H7 (cell line): ENCODE measurements at places on chromosomes 6 and 20. TPM values are rescaled to one million over a fixed set of nuclear protein-coding genes. Genes with fewer than 3 reads are reported as not detected.

RAB23 gene
- 16.1 and 20.7 TPM in 2 replicates for total RNA-seq

CAP2 gene
- 10.3 and 11.3 TPM in 2 replicates for total RNA-seq

RTEL1 gene
- 15.1 and 22.4 TPM in 2 replicates for total RNA-seq

LTA gene
- total RNA-seq = 0.44 TPM in 1 of 2 replicates, not detected in the other

MSH5 gene
- total RNA-seq = 19.5 and 28.4 TPM in 2 replicates

CLIC5 gene
- 0.45 TPM in 1 of 2 replicates, not detected in the other for total RNA-seq

CST5 gene
- not detected in 2 replicates for total RNA-seq

FKBP1C gene
- total RNA-seq = 0.80 and 2.0 TPM in 2 replicates

HCRTR2 gene
- 0.07 TPM in 1 of 2 replicates, not detected in the other for total RNA-seq

LST1 gene
- not detected in 2 replicates for total RNA-seq

HLA-F gene
- 3.6 and 3.8 TPM in 2 replicates for total RNA-seq

MCCD1 gene
- total RNA-seq = not detected in 2 replicates

LRP11 gene
- total RNA-seq = 13.2 and 17.6 TPM in 2 replicates

- no peak for DNase-seq
These were observed 42.1 kb downstream of the IYD start for GRCh38 chr6:150410906-150411305.

DNA sequence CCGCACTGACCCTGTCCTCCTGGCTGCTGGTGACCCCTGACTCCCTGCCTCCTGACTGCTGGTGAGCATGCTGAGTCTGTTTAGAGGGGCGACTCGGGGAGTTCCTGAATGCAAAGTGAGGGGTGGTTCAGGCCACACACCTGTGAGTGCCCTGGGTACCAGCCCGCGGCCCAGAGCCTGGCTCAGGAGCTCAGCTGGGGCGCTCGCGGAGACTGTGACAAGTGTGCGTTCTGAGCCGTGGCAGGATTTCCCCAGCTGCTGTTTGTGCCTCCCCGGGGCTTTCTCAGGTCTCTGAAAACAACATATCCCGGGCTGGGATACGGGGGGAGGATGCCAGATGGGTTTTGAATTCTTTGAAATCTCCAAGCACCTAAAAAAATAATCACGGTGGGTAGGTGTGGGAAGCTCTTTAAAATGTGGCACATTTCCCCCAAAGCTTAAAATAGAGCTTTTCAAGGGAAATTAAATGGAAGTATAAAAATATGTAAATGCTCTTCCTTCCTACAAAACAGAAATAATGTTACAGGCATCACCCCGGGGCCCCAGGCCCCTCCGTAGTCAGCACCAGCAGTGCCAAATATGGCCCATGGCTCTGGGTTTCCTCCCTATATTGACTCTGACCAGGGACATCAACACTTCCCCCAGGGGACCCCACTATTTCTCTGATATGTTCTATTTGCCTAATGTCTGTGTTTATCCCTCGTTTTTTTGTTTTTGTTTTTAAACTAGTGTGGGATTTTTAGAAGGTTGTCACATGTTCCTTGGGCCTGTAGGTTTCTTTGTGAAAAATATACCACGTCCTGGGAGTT lies 49.9 kb upstream of the TAGAP start:
- peak; percentile 57 for DNase-seq

DNA sequence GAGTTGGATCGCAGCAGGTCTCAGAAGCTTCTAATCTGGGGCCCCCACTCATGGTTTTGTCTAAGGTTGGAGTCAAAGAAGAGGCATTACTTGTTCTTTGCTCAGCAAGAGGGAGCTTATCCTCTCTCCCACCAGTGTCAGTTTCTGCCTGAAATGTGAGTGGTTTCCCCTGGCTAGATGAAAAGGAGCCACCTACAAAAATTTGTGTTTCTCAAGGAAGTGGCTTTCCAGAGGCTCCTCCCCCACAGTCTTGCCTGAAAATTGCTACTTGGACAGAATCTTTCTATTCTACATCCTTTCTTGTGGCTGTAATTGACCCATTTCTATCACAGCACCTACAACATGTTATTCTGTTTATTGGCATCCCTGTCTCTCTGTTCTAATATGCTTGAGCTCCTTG lies 37.9 kb downstream of the SCML4 start:
- no peak for DNase-seq

GRCh38 chr6:13452346-13453117 lies 34.9 kb downstream of the GFOD1 start:
- no peak for DNase-seq

DNA sequence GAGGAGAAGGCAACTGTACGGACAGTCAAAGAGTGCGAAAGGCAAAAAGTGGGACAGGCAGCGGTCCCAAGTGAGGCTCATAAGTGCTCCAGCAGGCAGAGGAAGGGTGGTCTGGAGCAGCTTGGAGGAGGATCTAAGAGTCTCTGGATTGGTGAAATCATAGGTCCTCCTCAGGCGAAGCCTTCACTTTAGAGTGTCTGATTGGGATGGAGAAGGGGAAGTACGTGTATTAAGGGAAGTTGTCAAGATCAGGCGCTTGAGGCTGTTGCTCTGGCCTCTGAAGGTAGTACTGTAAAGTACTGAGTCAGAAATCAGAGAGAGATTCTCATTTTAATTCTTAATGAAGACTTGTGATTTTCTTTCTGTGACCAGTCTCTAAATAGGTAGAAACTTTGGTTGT lies 185.6 kb downstream of the KIF16B start:
- DNase-seq = no peak

DNA sequence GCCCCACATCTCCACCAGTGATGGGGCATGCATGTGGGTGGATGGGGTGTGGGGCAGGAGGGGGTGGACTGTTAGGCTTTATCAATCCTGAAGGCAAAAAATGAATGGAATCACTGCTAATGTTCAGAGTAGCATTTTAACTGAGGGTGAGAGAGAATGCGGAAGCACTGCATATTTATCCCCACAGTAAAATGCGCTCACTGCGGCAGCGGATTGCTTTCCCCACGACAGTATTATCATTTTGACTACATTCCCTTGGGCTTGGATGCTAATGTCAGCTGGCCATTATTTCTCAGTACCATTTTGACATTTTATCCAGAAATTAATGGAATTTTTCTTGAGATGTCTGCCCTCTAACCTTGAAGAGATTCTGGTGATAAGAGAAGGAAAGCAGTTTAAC lies 13.4 kb downstream of the ALDH8A1 start:
- no peak for DNase-seq

GRCh38 chr6:108622641-108623298 lies 62.1 kb downstream of the FOXO3 start:
- no peak for DNase-seq

- peak; percentile 64 for DNase-seq
These were observed 25.7 kb downstream of the EZR start for GRCh38 chr6:158793432-158793831.

DNA sequence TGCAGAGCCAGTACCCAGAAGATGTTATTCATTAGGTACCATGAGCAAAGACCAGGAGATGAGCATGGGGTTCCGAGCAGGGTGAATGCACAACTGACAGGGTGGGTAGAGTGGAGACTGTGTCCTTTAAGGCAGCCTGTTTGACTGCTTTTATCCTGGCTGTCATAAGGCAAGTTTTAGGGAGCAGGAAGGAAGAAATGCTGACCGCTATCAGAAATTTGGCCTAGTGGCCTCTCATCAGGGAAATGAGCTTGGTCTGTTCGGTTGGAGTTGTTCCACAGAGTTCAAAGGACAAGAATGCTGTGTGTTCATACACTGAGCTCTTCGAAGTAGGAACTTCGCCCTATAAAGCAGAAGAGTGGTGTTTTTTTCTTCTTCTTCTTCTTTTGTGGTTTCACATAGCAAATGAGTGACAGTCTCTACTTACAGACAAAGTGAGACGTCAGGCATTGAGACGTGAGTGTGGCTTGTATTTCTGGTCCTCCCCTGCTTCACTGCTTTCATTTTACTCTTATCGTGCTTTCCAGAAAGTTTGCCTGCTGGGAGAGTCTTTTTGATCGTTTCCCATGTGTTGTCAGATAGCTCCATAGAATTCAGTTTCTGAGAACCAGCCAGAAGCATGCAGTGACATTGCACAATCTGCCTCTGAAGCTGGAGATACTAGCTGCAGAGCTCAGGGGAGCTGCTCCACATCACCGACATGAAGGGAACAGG lies at the start of gene CASS4:
TSS of gene CASS4 (plus strand) at position 502 of the 714 bp plus-strand sequence. CDS start at position 701, 199 bp downstream.
- no peak for DNase-seq

GRCh38 chr6:158559895-158560835 lies at the start of gene TMEM181:
TMEM181 (plus strand) TSS chr6:158560091; CDS start chr6:158560225, 134 bp downstream.
- DNase-seq = peak; percentile 92

GRCh38 chr20:35611482-35611881 lies 4.1 kb upstream of the SPAG4 start:
- DNase-seq = no peak

- DNase-seq = no peak
These were observed 33.0 kb downstream of the TTI1 start for GRCh38 chr20:38000293-38000692.

GRCh38 chr20:36132802-36133211 lies 21.7 kb upstream of the EPB41L1 start:
- no peak for DNase-seq

- DNase-seq = peak; percentile 49
These were observed 13.2 kb upstream of the RIPOR3 start for GRCh38 chr20:50704514-50704913.

DNA sequence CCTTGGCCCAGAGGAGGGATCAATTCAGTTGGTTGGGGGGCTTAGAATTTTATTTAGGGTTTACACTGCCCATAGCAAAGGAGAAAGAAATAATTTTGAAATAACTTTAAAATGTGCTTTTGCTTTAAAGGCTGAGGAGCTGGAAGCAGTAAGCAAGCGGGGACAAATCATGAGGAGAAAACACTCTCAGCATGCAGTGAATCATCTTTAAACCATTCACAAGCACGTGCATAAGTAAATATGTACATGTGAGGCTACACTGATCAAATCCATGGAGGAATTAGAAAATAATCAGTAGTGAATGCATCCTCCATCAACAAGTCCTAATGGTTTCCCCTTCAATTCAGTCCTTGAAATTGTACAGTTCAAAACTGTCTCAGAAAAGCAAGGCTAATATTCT lies 181.0 kb downstream of the MTFR2 start:
- no peak for DNase-seq

- DNase-seq = no peak
These were observed 95.6 kb downstream of the HDGFL1 start for GRCh38 chr6:22664968-22665367.

DNA sequence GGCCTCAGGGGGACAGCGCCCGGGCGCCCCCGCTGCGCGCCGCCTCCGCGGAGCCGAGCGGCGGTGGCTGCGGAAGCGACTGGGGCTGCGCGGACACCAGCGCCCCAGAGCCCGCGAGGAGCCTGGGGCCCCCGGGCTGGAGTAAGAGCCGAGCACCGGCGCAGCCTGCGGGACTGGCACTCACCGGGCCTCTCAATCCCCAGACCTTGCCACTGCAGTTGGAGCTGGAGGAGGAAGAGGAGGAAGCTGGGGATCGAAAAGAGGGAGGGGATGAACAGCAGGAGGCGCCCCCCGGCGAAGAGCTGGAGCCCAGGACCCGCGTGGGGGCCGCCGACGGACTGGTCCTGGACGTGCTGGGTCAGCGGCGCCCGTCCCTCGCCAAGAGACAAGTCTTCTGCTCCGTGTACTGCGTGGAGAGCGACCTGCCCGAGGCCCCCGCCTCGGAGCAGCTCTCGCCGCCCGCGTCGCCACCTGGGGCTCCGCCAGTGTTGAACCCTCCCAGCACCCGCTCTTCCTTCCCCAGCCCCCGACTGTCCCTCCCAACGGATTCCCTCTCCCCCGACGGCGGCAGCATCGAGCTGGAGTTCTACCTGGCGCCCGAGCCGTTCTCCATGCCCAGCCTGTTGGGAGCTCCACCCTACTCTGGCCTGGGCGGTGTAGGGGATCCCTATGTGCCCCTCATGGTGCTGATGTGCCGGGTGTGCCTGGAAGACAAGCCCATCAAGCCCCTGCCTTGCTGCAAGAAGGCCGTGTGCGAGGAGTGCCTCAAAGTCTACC lies 590 bp downstream of the RNF217 start:
- peak; percentile 80 for DNase-seq

DNA sequence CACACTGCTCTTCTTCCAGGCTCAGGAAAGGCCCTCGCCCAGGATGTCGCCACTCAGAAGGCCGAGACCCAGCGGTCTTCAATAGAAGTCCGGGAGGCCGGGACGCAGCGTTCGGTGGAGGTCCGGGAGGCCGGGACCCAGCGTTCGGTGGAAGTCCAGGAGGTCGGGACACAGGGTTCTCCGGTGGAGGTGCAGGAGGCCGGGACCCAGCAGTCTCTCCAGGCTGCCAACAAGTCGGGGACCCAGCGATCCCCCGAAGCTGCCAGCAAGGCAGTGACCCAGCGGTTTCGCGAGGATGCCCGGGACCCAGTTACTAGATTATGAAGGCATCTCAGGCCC lies 1.0 kb downstream of the KHDC3L start:
- no peak for DNase-seq

- no peak for DNase-seq
These were observed 1009.7 kb upstream of the GJE1 start for GRCh38 chr6:141123049-141123448.

DNA sequence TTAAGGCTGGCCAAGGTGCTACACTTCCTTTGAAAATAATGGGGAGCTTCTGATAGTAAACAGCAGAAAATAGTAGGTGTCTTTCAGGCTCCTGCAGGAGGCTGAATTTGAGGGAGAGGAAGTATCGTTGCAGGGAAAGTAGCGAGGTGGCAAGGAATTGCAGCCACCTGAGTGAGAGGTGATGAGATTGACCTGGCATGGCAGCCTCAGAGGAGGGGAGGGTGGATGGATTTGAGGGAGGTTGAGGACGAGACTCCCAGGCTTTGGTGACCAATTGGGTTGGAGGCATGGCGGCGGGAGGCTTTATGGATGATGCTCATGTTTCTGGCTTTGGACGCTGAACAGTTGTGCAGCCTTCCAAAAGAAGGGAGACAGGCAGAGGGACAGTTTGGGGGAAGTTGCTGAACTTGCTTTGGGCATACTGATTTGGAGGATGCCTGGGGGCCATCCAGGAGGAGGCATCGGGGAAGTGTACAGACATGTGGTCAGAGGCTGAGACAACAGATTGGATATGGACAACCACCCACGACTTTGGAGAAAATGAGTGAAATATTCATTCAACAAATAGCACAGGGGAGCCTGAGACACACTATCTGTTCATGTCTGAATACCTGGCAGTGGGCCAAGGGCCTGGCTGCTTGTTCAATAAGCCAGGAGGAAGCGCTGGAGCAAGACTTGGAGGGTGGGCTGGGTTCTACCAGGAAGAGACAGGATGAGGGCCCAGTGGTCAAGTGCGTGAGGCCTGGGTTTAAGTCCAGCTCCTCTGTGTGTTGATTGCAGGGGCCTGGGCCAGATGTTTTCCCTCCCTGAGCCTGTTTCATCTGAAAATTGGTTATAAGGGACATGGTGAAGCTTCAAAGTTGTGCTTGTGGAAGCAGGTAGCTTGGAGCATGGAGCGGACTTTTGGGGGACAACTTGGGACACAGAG lies 113.2 kb downstream of the CEBPB start:
- DNase-seq = no peak

DNA sequence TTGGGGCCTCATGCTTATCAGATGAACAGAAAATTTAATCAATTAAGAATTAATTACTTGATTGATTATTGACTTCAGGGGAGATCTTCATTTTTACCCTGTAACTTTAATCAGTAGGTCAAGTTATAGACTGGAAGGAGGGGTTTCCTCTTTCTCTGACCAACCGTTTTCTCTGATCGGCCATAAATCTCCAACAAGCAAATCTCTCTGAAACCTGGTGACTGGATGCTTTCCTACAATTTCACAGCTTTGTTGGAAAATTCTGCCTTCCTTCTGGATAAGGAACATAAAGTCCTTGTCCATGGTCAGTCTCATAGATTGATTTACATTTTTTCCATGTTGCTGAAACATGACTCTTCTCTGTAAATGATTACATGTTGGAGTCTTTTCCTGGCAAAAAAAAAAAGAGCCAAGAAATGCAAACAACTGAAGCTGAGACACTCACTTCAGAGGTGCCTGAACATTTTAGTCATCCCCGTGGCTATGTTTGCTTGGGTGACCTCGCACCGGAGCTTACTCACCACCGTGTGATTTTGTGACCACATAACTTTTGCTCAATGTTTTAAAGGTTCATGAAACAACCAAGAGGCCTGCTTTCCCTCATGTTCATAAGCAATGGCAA lies 31.0 kb downstream of the IRF4 start:
- DNase-seq = no peak
